ENCODE measurements at places on chromosomes 7 and 10. TPM values are rescaled to one million over a fixed set of nuclear protein-coding genes. Genes with fewer than 3 reads are reported as not detected.

Gene DPY19L1
- 1.1 TPM for polyA plus RNA-seq

Gene UPP1
- polyA plus RNA-seq: 3.7 TPM

Gene SUN3
- 0.29 TPM for polyA plus RNA-seq

Gene NODAL
- not detected for polyA plus RNA-seq

Gene AKR1C2
- not detected for polyA plus RNA-seq

Gene GRID2IP
- not detected for polyA plus RNA-seq

Gene AVPI1
- 1.2 TPM for polyA plus RNA-seq

Gene SLIT1
- polyA plus RNA-seq: not detected

Gene FXYD4
- not detected for polyA plus RNA-seq

Gene PANK1
- polyA plus RNA-seq: 3.6 TPM

Gene NKX1-2
- not detected for polyA plus RNA-seq

Gene BET1
- 42.0 TPM for polyA plus RNA-seq

Gene PRPS1L1
- polyA plus RNA-seq: not detected

Data from GM12878 (cell line).